ENCODE measurements at places on chromosomes 16 and 17.
A peak's percentile ranks its signal among the peaks of the same experiment; 100 is the strongest.

DNA sequence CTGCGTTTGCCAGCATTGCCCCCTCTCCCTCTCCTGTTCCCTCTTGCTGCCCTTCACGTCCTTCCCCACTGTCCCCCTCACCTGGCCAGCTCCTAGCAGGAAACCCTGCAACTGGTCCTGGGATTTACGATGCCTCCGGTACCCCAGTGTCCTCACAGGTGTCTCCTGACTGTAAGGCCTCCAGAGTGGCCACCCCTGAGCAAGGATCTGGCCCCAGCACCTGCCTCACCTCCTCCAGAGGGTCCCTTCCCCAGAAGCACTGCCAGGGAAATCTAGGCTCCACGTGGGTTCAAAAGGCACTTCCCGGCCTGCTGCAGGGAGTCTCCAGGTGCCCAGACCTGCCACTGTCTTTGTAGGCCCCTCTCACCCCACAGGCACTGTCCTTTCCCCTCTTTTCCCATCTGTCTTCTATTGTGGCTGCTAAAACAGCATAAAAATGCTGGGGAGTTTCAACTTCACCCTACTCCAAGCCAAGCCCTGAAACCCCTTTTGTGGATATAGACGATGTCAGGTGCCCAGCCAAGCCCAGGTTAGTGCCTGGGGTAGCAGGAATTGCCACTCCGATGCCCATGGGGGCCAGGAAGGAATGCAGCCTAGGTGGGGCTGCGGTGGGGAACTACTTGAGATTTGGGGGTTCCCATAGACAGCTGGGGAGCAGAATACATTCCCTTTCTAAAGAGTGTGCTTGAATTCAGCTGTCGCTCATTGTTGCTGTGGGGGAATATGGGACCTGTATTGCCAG, 25.7 kb downstream of the RAB11FIP4 start:
- no peak for DNase-seq

DNA sequence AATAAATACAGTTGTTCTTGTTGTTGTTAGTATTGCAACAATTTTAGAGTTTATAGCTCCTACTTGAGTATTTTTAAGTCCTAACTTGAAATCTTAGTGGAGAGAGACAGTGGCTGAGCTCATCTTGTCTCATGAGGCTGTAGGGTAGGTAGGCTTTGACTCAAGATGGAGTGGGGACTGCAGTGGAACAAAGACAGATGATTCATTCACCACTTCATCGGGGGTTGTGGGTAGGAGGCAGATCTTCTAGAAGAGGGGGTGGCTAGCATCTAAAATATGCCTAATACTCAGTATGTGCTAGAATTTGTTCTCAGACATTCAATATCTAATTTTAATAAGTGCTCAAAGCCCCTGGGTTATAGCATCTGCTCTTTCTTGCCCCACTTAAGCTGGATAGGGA, 13.1 kb upstream of the MMD start:
- peak; percentile 65 for DNase-seq

DNA sequence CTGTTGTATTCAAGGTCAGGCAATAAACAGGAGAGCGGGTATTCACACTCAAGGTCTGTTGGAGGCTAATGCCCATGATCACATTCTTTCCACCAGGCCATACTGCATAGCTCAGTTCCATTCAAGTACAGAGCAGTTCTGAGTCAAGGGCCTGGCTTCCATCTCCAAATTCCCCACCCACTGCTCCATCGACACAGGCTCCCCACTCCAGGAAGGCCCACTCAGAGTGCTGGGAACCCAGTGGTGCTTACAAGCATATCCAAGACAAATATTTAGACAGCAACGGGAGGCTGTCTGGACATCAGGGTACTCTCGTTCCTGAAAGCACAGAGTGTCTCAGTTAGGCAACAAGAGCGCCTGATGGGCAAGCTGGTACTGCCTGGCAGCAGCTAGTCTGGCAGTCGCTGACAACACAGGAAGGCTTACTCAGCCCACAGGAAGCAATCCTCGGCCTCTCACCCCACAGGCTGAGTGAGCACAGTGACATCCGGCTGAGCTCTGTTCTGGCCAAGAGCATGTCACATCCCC, 40.9 kb downstream of the RFFL start:
- DNase-seq = peak; percentile 86

DNA sequence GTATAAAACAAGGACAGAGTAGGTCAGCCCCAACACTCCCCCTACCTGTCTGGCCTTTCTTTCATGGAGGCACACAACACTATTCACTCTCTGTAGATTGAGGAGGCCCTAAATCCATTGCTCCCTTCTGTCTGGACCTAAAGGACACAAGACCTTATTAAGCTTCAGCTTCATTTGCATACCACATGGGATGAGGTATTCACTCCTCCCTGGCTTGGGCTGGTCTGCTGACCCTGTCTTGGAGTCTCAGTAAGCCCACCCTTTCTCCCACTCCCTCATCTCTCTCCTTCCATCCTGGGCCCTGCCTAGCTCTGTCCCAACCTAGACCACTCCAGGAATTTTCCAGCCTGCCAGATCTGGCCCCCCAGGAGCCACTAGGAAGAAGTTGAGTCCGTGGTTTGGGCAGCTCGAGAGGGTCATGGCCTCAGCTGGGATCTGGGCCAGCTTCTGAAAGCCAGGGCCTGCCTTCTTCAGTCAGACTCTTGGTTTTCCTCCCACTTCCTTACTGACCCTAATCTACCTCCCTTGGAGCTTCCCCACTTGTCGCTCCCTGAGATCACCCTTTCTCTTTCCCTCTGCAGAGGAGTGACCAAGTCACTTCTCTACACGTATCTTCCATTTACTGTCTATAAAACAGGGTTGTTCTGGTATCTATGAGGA, 6.5 kb upstream of the LLGL1 start:
- DNase-seq = peak; percentile 47

GRCh38 chr17:82444284-82444893, 6.2 kb downstream of the CYBC1 start:
- no peak for DNase-seq

GRCh38 chr16:473046-474043, 47.9 kb downstream of the RAB11FIP3 start:
- DNase-seq = no peak

GRCh38 chr17:57311281-57312216, 55.2 kb downstream of the MSI2 start:
- no peak for DNase-seq

All from suppressor macrophage (primary cell).